ENCODE measurements at places on chromosomes 5 and 9.

DNA sequence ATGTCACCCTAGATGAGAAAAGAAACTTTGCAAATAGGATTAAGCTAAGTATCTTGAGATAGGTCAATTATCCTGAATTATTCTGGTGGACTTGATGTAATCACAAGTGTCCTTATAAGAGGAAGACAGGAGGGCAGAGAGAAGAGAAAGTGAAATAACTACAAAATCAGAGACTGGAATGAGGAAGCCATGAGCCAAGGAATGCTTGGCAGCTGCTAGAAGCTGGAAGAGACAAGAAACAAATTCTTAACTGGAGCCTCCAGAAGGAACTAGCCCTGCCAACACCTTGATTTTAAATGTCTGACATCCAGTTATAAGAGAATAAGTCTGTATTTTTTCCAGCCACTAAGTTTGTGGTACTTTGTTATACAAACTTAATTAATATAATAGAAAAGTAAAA is 480.0 kb downstream of the NR2F1-AS1 start:
- DNase-seq, result no peak

GRCh38 chr9:4739587-4740387 is 1.2 kb downstream of the AK3 start:
- no peak for DNase-seq

DNA sequence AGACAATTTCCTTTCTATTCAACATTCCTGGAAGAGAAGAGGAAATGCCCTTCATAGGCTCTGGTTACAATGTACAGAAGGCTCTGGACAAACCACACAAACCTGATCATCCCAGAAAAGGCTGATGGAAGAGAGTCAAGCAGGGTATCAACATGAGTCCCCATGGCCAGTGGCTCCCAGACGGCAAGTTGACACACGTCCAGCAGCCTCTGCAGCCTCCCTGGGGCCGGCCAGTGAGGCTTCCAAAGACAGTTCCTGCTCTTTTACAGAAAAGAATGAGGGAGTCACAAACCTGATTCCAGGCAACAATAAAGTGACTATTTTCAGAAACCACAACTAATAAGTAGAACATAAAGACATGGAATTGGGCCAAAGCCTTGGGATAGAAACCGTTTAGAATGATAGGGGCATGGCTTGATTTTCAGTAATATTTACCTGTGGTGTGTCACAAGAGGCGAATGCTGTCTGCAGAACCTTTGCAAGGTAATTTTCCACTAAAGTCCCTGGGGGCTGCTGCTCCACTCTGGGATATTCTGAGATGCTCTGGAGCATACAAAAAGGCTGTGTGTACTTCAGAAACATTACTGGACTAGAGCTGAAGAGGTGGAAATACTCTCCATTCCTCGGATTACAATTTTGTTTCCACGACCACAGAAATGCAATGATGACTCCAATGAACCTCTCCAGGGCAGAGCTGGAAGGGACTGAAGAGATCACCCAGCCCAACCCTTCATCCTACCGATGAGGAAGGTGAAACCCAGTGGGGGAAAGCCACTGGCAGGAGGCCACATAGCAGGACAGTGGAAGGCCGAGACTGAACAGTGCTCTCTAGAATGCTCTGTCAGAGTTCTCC is 10.4 kb downstream of the MED27 start:
- DNase-seq, result no peak

- DNase-seq, result no peak
Measured at GRCh38 chr5:138748630-138749081, 4.6 kb upstream of the CTNNA1 start.

DNA sequence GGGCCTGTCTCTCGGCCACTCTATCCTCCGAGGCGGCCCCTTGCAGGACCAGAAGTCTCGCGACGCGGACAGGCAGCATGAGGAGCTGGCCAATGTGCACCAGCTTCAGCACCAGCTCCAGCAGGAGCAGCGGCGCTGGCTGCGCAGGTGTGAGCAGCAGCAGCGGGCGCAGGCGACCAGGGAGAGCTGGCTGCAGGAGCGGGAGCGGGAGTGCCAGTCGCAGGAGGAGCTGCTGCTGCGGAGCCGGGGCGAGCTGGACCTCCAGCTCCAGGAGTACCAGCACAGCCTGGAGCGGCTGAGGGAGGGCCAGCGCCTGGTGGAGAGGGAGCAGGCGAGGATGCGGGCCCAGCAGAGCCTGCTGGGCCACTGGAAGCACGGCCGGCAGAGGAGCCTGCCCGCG is 283.5 kb downstream of the ARHGEF28 start:
- no peak for DNase-seq

DNA sequence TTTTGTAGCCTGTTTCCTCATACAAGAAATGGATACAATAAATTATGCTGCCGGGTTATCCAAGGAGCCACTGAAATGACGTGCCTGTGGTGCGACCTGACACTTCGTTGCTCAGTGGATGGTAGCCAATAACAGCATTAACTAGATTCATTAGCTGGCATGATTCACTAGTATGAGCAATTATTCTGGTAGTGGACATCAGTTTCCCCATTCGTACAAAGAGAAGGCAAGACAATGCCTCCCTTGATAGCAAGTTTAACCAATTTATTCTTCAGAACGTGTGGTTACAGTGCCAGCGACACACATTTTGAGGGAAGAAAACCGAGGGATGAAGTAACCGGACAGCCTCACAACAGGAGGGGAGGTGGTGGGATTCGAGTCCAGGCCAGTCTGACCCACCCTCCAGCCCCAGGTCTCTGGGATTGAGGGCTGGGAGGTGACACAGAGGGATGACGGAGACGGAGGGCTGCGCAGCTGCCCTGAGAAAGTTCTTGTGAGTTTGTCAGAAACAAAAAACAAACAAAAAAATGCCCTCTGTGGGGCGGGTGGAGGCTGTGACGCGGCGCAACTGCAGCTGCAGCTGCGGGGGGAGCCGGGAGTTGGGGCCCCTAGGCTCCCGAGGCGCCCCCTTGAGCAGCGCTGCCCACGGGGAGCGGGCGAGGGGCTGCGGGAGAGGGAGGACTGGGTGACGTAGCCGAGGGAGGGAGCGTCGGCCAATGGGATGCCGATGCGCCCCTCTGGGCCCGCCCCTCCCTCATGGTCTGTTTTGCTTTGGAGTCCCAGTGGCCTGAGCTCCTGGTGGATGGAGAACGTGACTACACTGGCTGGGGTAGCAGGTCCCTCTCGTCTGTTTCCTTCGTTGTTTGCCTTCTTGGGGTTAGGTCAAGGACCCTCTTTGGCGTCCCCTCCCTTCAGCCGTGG is 10.9 kb downstream of the LHX2 start:
- DNase-seq, result no peak

GRCh38 chr5:63049935-63050334 is 471.3 kb downstream of the LRRC70 start:
- no peak for DNase-seq
